ENCODE measurements at places on chromosomes 13 and 19. TPM values are rescaled to one million over a fixed set of nuclear protein-coding genes. Genes with fewer than 3 reads are reported as not detected.

DNA sequence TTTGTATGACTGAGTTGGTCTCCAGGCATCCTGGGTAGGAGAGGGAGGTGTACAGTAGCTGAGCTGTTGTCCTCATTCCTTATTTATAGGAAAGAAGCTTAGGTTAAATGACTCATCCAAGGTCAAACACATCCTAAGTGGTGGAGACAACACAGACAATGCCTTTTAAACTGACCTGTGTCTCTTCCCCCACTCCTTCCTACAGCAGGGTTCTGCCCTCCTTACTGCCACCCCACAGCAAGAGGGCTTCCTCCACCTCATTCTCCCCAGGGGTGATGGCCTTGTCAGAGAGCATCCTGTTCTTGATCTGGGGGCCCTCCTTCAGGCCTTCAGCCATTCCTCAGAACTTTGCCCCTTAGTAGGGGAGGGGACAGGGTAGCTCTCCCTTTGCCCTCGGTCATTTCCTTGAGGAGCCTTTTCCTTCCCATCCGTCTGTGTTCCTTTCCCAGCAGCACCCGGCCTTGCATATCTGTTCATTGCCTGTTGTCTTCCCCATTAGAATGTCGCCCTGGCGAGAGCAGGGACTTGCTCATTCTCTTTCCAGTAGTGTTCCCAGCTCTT lies 48.2 kb upstream of the GPI start:
- peaks cover 19% of the 10 kb centered on the region for H3K4me1 ChIP-seq
- H3K36me3 ChIP-seq = peaks cover 12% of the 10 kb centered on the region
- no peak overlapping the region for H3K4me3 ChIP-seq

DNA sequence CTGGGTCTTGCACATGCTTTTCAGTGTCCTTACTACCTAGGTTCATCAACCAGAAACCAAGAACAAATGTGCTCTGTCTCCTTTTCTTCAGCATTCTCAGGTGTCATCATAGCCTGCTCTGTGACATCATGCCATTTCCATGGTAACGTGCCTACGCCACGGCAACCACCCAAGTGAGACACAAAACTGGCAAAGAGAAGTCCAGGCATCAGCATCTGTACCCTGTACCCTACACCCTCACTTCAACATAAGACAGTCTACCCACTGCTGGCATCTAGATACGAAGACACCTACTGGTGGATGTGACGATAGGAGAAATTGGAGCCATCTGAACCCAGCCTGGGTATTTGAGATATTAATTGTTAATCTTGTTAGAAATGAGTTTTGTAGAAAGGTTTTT lies 13.3 kb downstream of the ZC3H4 start:
- peaks cover 97% of the 10 kb centered on the region for H3K4me1 ChIP-seq
- H3K27me3 ChIP-seq = no peaks in the 10 kb centered on the region
- no peak overlapping the region for H3K27ac ChIP-seq
- H3K36me3 ChIP-seq = peaks cover 13% of the 10 kb centered on the region
- H3K4me3 ChIP-seq = no peak overlapping the region

GRCh38 chr19:53552001-53552721 lies 14.2 kb downstream of the ZNF331 start:
- H3K4me3 ChIP-seq = no peak overlapping the region
- no peak overlapping the region for H3K27ac ChIP-seq
- H3K4me1 ChIP-seq = peaks cover 9% of the 10 kb centered on the region
- peaks cover 14% of the 10 kb centered on the region for H3K36me3 ChIP-seq
- H3K27me3 ChIP-seq = no peaks in the 10 kb centered on the region

- peaks cover 58% of the 10 kb centered on the region for H3K4me1 ChIP-seq
- no peak for DNase-seq
- H3K36me3 ChIP-seq = no peaks in the 10 kb centered on the region
- H3K27me3 ChIP-seq = no peaks in the 10 kb centered on the region
- H3K27ac ChIP-seq = peak overlapping the region; percentile 96
These were observed 583 bp downstream of the TECR start for GRCh38 chr19:14530005-14530348.

DNA sequence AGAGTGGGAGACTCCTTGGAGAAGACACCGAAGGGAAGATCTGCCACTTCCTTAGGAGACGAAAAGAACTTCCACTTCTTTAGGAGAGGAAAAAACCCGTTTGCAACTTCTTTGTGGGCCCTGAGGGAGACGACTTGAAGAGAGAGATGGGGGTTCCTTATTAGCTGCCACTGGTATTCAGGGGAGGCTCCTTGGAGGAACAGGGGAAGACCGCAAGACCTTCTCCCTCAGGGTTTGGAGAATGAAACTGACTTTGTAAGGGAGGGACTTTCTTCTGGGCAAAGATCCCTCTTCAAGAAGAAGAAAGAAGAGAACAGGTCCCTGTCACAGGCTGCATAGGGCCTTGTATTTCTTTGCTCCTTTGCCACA lies 416 bp downstream of the BCKDHA start:
- H3K36me3 ChIP-seq = no peaks in the 10 kb centered on the region
- peak overlapping the region; percentile 94 for H3K27ac ChIP-seq
- peak overlapping the region; percentile 82 for H3K4me3 ChIP-seq
- no peaks in the 10 kb centered on the region for H3K27me3 ChIP-seq

GRCh38 chr13:87712012-87712411 lies 40.8 kb downstream of the SLITRK5 start:
- H3K4me3 ChIP-seq = no peak overlapping the region
- no peak overlapping the region for H3K27ac ChIP-seq
- no peaks in the 10 kb centered on the region for H3K36me3 ChIP-seq
- H3K4me1 ChIP-seq = no peaks in the 10 kb centered on the region
- DNase-seq = no peak

DNA sequence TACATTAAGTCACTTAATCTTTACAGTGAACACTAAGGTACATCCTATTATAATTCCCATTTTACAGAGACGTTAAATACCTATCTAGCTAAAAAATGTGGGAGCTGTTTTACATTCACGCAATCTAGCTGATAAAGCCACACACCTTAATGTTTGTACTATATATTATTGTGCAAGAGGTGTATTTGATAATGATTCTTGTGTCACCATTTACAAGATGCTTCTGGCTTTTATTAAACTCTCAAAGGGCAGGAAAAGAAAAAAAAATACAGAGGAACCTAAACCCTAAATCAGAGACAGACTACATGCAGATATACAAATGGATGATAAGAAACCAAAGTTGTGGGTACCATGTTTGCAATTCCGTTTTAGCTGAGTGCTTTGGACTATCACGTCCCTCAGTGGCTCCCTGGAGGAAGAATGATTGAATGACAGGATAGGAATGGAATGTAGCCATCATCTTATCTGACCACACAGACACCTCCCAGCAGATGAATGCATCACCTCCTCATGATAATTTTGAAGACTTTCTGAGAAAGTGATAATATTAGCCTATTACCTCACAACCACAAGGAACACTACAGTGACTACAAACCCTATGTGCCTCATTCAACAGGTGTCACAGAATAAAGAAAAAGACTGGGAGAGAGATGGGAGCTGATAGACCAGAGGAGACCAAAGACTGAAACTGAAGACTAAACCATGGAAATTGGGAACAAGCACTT lies 230.5 kb upstream of the SERP2 start:
- H3K27ac ChIP-seq = no peak overlapping the region
- DNase-seq = no peak
- H3K4me3 ChIP-seq = peak overlapping the region; percentile 46
- H3K27me3 ChIP-seq = no peaks in the 10 kb centered on the region
- no peaks in the 10 kb centered on the region for H3K36me3 ChIP-seq

DNA sequence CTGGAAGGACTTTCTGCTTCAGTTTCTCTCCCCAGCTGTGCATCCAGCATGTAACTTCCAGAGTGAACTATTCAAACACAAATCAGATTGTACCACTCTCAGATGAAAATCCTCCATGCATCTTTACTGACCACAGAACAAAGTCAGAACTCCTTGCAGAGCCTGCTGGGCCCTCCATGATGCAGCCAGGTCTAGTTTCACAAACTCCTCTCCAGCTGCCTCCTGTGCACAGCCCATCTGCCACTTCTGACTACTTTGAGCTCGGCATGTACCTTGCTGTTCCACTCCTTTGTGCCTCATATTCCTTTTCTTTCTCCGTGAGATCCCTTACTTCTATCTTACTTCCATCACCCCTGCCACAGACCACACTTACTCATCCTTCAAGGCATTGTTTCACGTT lies 31.4 kb downstream of the NALCN start:
- H3K36me3 ChIP-seq = no peaks in the 10 kb centered on the region
- DNase-seq = no peak
- no peak overlapping the region for H3K27ac ChIP-seq
- no peak overlapping the region for H3K4me3 ChIP-seq
- H3K4me1 ChIP-seq = no peaks in the 10 kb centered on the region
- no peaks in the 10 kb centered on the region for H3K27me3 ChIP-seq

- H3K4me1 ChIP-seq = peaks cover 8% of the 10 kb centered on the region
- H3K27ac ChIP-seq = peak overlapping the region; percentile 78
- no peaks in the 10 kb centered on the region for H3K27me3 ChIP-seq
- DNase-seq = peak; percentile 91
- peak overlapping the region; percentile 68 for H3K4me3 ChIP-seq
These were observed 6.0 kb downstream of the A1BG start for GRCh38 chr19:58346961-58347929.

DNA sequence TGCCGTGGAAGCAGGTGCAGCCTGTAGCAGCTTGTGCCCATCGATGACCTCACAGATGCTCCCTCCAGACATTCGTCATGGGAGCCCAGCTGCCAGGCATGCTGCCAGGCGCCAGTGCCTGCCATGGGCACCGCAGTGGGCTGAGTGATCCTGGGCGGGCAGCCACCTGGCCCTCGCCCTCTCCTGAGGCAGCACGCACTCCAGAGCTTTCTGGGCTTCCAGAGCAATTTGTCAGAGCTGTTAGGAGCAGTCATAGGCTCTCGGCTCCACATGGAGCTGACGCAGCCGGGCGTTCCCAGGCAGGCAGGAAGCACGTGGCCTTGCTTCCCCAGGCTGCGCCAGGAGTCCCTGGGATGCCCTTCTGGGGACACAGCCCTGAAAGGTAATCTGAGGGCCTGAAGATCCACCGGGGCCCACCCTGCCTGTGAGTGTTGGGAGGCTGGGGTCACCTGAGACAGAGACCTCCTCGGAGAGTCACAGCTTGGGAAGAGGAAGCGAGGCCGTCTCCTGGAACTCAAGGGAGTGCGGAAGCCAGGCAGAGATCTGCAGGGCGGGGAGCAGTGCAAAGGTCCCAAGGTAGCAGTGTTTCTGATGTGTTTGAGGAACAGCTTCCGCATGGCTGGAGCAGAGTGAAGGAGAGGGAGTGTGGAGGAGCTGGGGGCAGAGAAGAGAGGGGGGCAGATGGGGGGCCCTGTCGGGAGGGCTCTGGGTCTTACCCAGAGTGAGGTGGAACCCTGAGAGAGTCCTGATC lies 50.6 kb downstream of the DPF1 start:
- peak; percentile 84 for DNase-seq
- H3K27ac ChIP-seq = peak overlapping the region; percentile 64
- H3K27me3 ChIP-seq = no peaks in the 10 kb centered on the region

DNA sequence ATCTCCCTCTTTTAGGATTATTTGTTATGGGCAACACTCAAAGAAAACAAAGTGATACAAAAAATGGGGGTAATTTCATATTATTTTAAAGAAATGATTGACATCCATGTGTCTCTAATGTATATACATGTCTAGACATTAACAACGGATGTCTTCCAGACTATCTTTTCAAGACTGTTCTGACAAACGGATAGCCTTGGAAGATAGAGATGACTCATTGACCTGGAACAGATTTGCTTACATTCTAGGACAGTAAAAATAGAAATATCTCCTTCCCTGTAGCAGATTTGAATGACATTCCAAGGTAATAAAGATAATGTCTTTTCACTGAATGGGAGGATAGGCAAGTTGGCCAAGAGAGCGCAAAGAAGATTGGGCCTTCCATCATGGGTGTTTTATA lies 26.2 kb upstream of the SLITRK6 start:
- H3K4me1 ChIP-seq = no peaks in the 10 kb centered on the region
- DNase-seq = no peak
- H3K36me3 ChIP-seq = no peaks in the 10 kb centered on the region
- no peaks in the 10 kb centered on the region for H3K27me3 ChIP-seq
- H3K27ac ChIP-seq = no peak overlapping the region

- H3K4me3 ChIP-seq = no peak overlapping the region
- peaks cover 29% of the 10 kb centered on the region for H3K27me3 ChIP-seq
- H3K36me3 ChIP-seq = no peaks in the 10 kb centered on the region
These were observed 7.9 kb downstream of the FOSB start for GRCh38 chr19:45475537-45476291.

DNA sequence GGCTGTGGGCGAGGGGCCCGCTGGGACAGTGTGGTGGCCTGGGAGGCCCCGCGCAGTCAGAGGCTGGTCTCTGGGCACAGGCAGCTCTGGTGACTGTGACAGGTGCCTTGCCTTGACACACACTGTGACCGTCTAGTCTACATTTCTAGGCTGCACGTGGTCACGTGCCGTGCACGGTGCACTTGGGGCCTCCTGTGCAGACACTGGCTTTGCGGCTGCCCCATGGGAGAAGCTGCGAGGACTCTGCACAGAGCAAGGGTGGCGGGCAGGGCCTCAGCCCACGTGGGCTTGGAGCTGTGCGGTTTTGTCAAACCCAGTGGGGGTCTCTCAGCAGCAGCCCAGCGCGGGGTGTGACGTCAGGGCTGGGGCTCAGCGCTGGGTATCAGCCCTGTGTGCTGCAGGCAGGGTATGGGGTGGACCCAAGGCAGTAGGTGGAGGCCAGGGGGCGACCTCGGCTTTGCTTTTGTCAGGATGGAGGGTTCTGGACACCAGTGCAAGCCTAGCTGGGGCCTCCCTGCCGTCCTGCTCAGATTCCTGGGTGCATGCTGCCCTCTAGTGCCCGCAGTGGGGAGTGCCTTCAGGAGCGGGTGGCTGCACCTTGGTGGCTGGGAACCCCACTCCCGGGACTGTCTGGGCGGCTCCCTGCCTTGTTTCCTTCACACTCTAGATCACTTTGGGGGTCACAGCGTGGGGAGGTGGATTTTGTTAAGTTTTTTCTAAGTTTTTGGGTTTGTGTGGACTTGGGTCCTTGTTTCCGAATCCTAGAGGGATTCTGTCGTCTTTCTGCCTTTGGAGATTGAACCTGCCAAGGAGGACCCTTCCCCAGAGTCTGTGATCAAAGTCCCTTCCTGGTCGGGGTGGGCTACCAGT lies 62.6 kb downstream of the KDM4B start:
- H3K27ac ChIP-seq = no peak overlapping the region
- no peaks in the 10 kb centered on the region for H3K27me3 ChIP-seq
- H3K4me1 ChIP-seq = peaks cover 8% of the 10 kb centered on the region
- peaks cover 41% of the 10 kb centered on the region for H3K36me3 ChIP-seq

DNA sequence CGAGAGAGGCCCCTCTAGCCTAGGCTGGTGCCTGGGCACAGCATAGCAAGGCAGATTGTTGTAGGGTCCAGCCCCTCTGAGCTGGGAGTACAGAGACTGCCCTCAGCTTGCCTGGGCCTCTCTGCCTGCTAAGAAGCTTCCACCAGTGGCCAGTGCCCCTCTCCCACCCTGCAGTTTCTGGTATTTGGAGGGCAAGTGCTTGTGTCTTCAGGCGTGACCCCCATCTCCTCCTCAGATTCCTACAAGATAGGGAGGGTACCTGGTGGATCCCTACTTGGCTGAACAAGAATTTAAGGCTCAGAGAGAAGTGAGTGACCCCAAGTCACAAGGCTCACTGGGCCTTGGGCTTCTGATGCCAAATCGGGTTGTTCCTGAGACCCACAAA lies 152.7 kb downstream of the URI1 start:
- DNase-seq = peak; percentile 29
- H3K4me1 ChIP-seq = no peaks in the 10 kb centered on the region
- no peak overlapping the region for H3K4me3 ChIP-seq
- no peaks in the 10 kb centered on the region for H3K27me3 ChIP-seq

CTXN1 gene
- 2.0 TPM for total RNA-seq

USHBP1 gene
- total RNA-seq = 11.7 TPM

PRR20D gene
- total RNA-seq = not detected

MAB21L1 gene
- 0.14 TPM for total RNA-seq

ZNF888 gene
- total RNA-seq = 7.0 TPM

PEG3 gene
- 4.3 TPM for total RNA-seq

JSRP1 gene
- 3.7 TPM for total RNA-seq

ATP1A3 gene
- 1.9 TPM for total RNA-seq
